ENCODE measurements at places on chromosomes 2 and 18. TPM values are rescaled to one million over a fixed set of nuclear protein-coding genes. Genes with fewer than 3 reads are reported as not detected.

TBR1 gene
- total RNA-seq: not detected

TNS1 gene
- 63.7 TPM for total RNA-seq

VWA3B gene
- total RNA-seq: not detected

DAPL1 gene
- not detected for total RNA-seq

REG3A gene
- total RNA-seq: not detected

TUBA4B gene
- total RNA-seq: not detected

GPC1 gene
- 112 TPM for total RNA-seq

BOLL gene
- total RNA-seq: not detected

CARF gene
- total RNA-seq: 8.3 TPM

HRH4 gene
- total RNA-seq: not detected

TRABD2A gene
- total RNA-seq: 0.51 TPM

IL1R2 gene
- total RNA-seq: 3.9 TPM

TMEM247 gene
- not detected for total RNA-seq

ASB18 gene
- total RNA-seq: not detected

SERPINB13 gene
- not detected for total RNA-seq

SLC16A14 gene
- 0.23 TPM for total RNA-seq

BZW1 gene
- 396 TPM for total RNA-seq

PDE11A gene
- not detected for total RNA-seq

LAMA1 gene
- total RNA-seq: 19.0 TPM

CYS1 gene
- 2.1 TPM for total RNA-seq

MAPRE2 gene
- 17.6 TPM for total RNA-seq

DTNA gene
- total RNA-seq: 16.1 TPM

RBM45 gene
- total RNA-seq: 11.1 TPM

CYP26B1 gene
- 0.51 TPM for total RNA-seq

FHOD3 gene
- total RNA-seq: 1.9 TPM

RAB31 gene
- 74.7 TPM for total RNA-seq

VWC2L gene
- not detected for total RNA-seq

PROC gene
- total RNA-seq: not detected

TSPYL6 gene
- total RNA-seq: not detected

Data from pericardium fibroblast (primary cell).